Kidney (tissue), 22 donors: ENCODE measurements at places on chromosomes 12 and 14.

GRCh38 chr12:122062832-122063693 is 15.5 kb upstream of the MLXIP start:
- peak; percentile 88 for DNase-seq

- DNase-seq: peak; percentile 5
Measured at GRCh38 chr14:87522575-87522974, 470.4 kb downstream of the GALC start.

GRCh38 chr12:94951071-94951934 is 52.2 kb downstream of the NDUFA12 start:
- no peak for DNase-seq

DNA sequence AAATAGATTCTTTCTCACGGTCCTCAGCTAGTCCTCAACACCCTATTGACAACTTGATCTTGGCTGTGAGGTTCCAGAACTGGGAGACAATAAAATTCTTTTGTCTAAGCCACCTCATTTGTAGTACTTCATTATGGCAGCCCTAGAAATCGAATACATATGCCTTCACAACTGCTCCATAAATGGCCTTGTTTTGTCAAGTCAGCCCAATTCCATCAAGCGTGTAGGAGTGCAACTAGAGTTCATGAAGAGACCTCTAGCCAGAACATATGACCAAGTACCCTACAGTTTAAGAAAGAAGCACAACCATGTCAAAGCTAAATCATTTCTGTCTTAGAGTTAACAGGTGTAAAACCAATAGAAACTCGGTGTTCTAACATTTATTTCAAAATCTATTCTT is 45.0 kb upstream of the PLEKHA5 start:
- no peak for DNase-seq

GRCh38 chr12:63989301-63989845 is 144.9 kb downstream of the SRGAP1 start:
- DNase-seq: peak; percentile 67

- peak; percentile 33 for DNase-seq
Measured at GRCh38 chr14:96739200-96739910, 57.8 kb upstream of the VRK1 start.

- peak; percentile 31 for DNase-seq
Measured at GRCh38 chr12:223841-224240, 9.9 kb upstream of the SLC6A12 start.

DNA sequence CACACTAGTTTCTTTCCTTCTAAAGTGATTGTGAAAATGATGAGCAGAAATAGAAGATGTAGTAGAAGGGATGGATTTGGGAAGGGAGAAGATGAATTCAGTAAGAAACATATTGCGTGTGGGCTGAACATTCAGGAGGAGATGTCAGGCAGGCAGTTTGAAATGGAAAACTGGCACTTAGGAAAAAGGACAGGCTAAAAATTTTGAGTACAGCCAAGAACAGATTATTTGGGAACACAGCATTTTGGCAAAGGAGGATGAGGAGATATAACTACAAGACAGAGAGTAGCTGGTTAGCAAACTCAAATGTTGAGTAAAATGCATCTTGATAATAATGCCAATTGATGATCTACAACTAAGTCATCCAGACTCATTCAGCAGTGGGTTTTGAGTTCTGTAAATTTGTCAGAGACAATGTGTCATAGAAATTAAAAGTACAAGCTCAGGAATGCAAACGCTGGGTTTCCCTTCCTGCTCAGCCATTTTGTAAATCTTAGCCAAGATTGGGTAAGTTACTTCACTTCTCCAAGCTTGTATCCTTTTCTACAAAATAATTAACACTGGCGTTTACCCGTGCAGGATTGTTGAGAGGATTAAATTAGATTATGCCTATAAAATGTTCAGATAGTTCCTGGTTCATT is 255.0 kb downstream of the NAV3 start:
- no peak for DNase-seq

- DNase-seq: no peak
Measured at GRCh38 chr12:29521951-29522350, 24.5 kb upstream of the OVCH1 start.

- DNase-seq: no peak
Measured at GRCh38 chr12:116321913-116322312, 44.4 kb upstream of the MED13L start.

GRCh38 chr12:32116897-32117296 is 10.2 kb downstream of the BICD1 start:
- no peak for DNase-seq

- no peak for DNase-seq
Measured at GRCh38 chr12:116615141-116615861, 56.1 kb downstream of the MAP1LC3B2 start.
